ENCODE measurements at places on chromosomes 12 and 14. TPM values are rescaled to one million over a fixed set of nuclear protein-coding genes. Genes with fewer than 3 reads are reported as not detected.
A peak's percentile ranks its signal among the peaks of the same experiment; 100 is the strongest.

- DNase-seq, result no peak
Measured at GRCh38 chr14:100788517-100788916, 37.4 kb upstream of the MEG3 start.

DNA sequence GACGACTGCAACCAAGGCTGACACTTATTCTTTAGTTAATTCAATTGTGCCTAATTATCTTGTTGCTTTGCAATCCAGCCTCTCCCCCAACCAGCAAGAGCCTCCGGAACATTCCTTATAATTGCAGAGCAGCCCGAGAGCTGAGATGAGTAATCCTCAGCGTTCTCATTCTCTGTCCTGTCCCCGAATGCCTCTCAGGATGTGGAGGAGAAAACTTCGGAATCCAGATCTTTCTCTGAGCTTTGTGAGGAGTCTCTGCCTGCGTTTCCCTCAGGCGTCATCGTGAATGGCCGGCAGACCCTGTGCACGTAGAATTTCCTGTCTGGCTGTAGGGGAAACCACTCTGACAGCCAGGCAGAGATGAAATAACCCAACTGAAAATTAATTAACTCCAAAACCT is 160.5 kb upstream of the DIO3 start:
- no peak for DNase-seq

GRCh38 chr12:115485503-115485902 is 792.0 kb downstream of the MED13L start:
- no peak for DNase-seq

DNA sequence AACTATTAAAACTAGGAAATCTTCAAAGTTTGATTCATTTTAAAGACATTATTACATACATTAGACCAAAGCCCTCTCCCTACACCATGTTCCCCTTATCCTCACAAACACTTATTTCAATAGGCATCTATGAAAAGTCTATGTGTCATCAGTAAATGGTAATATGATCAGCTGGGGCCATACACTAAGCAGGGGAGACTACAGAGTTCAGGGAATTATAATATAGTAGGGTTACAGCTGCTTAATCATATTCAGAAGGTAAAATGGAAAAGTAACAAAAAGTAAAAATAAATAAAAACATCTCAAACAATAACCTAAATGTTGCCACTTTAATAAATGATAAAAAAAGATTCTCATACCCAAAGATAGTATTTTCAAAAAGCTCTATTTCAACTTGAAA is 29.1 kb downstream of the PAWR start:
- DNase-seq, result no peak

DNA sequence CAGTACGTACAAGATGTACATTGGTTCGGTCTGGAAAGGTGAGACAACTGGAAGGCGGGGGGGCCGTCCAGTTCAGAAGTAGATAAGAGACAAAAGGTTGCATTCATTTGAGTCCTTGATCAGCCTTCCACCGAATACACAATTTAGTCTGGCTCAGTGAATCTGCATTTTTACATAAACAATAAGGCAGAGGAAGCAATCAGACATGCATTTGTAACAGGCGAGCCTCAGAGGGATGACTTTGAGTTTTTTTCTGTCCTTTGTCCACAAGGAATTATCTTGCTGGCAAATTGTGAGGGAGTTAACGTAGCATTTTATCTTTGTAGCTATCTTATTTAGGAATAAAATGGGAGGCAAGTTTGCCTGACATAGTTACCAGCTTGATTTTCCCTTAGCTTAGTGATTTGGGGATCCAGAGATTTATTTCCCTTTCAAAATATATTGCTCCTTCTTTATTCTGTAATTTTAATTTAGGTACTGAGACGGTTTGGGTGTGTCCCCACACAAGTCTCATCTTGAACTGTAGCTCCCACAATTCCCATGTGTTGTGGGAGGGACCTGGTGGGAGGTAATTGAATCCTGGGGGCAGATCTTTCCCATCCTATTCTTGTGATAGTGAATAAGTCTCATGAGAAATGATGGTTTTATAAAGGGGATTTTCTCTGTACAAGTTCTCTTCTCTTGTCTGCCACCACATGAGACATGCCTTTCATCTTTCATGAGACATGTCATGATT is 59.4 kb downstream of the TESPA1 start:
- DNase-seq, result no peak

- DNase-seq, result no peak
Measured at GRCh38 chr12:91563011-91563765, 380.6 kb upstream of the DCN start.

DNA sequence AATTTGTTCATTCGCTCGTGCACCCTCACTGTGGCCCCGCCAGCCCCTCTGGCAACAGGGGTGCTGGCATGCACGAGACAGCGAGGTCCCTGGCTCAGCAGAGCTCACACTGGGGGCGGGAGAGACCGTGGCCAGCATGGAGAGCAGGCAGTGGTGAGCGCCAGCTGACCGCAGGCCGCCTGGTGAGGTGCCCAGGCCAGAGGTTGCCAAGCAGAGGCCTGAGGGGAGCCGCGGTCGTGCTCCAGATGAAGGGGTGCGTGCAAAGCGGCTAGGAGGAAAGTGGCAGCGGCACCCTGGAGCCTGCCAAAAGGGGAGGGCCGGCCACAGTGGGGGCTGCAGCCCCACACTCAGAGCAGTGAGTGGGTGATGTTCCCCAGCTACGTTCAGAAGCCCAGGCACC is 56.1 kb downstream of the CDC42BPB start:
- no peak for DNase-seq

DNA sequence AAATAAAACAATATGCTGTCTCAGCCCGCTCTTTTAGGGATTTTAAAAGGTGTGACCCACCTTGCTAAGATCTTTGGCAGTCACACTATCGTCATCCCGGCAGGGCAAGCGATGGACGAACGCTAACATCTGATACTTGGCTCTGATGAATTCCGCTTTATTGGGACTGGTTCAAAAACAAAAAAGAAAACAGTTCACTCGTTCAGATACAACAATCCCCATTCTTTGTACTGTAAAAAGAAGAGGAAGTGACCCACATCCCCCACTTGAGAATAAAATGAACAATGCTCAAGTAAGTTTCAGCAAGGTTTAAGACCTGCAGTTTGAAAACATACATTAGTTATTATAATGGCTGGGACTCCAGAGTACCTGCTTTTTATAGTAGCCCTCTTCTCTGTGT is 7.3 kb downstream of the GIT2 start:
- DNase-seq, result no peak

GRCh38 chr12:120668868-120669840 is 17.8 kb upstream of the MLEC start:
- DNase-seq, result no peak

DNA sequence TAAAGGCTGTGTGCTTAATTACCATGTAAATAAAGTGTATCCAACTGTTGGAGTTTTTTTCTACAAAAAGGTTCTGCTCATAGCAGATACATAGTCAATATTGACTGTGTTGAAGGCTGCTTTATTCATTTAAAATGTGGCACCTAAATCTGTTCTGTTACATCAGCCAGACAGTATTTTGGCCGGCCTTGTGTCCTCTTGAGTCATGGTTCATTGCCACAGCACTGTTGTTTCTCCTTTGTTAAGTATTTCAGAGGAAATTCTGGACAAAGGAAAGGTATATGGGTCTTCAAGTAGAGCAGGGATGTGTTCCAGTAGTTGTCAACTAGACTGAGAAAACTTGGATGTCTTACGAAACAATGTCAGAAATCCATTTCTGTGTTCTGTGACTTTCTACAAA is 95.5 kb downstream of the SLC38A6 start:
- no peak for DNase-seq

DNA sequence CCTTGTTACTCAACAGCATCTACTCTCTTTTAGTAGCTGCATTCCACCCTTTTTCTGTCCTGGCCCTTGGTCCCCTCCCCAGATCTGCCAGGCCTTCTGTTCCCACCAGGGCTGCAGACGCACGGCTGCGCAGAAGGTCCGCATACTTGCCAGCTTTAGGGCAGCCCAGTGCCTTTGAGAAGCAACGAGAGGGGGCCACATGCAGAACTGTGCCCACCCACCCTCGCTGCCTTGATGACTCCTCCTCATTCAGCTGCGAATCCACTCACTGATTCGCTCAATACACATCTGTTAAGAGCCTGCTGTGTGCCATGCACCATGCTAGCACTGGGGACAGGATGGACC is 39.2 kb downstream of the PRIMA1 start:
- no peak for DNase-seq

DNA sequence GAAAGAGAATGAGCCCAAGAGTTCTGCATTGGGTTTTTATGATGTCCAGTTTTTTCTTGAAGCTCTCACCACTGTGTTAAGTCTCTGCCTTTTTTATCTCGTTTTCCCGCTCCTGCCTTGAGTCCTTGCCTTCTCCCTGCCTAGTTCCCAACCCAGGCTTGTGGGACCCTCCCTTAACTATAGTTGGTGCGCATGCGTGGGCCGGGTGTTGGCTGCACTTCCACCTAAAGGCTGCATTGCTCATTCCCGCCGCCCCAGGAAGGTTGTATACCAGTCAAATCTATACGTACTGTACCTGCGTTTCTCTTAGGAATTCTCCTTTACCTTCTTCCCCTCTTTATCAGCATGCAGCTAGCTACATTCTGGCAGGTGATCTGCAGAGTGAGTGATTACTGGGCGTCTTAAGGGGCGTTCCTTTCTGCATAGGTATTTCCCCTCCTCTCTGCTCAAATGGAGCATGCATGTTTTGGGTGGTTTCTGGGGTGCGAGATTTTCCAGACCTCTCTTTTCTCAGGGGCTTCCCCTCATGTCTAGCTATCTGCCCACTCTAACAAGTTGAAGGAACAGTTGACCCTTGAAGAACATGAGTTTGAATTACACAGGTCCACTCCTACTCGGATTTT is 6.6 kb upstream of the REP15 start:
- no peak for DNase-seq

GRCh38 chr14:20606190-20606901 is 15.2 kb upstream of the RNASE12 start:
- no peak for DNase-seq

GRCh38 chr12:126243814-126244440 is 1178.7 kb downstream of the AACS start:
- DNase-seq, result no peak

DNA sequence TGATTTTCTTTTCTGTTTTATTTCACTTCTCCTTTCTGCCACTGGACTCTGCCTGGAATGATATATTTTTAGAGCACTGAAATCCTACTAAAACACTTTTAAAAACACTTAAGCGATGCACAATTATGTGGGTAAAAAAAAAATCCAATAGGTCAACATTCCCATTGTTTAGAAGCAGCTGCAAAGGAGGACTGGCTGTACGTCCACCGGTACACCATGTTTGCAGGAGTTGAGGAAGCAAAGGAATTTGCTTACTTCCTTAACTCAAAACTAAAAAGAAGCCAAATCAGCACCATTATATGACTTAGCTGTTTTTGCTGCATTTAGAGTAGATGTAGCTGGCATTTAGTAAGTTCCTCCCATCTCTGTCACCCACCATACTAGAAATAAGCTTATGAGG is 186.8 kb upstream of the TMTC1 start:
- no peak for DNase-seq

DNA sequence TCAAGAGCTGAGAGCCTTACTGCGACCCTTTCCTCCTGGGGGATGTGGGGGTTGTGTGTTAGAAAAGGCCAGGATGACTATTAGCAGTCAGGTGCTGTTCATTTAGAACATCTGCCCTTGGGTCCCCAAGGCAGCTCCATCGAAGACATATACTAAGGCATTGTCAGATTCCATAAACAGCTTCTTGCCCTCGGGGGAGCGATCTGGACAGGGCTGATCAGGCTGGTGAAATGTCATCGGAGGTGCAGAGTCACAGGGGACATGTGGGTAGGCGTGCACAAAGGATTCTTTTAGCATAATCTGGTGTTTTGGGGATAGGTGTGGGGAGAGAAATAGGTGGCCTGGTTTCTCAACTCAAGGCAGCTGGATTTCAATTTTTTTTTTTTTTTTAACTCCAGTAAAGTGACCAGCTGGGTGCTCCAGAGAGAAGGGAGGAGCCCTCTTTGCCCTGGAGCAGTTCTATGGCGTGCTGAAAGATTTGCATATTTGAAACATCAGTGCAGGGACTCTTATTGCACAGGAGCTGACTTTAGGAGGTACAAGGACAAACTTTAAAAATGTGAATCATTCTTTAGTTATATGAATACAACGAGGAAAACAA is 160.1 kb downstream of the SUDS3 start:
- no peak for DNase-seq

DNA sequence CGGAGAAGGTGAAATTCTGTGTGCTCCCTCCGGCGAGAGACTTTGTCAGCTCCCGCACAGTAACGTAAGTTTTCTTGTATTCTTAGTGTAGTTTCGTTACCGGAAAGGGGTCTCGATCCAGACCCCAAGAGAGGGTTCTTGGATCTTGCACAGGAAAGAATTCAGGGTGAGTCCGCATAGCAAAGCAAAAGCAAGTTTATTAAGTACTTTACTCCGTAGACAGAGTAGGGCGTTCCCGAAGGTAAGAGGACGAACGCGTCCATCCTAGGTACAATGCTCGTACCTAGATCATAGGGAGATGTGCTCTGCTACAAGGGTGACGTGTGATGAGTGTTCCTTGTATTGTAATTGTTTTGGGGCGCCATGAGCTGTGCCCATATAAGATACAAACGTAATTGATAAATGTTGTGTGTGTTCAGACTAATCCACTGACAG is 293 bp downstream of the IFI27L1 start:
- DNase-seq, result no peak

DNA sequence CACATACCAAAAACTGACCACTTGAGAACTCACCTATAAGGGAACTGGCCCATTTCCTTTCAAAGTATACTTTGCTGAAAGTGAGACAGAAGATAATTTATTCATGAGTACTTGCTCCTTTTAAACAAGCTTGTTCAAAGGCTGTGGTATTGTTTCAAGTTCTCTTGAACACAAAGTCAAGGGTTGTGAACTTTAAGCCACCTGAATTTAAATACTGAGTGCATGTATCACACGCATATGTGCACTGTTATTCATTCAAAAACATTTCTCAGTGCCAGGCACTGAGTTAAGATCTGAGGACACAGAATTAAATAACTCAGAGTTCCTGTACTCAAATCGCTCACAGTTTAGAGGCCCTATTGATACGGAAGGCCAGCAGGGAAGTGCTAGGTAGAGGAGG is 19.1 kb upstream of the LDHB start:
- DNase-seq, result no peak

GRCh38 chr12:121095544-121096198 is 37.0 kb upstream of the P2RX7 start:
- peak; percentile 25 for DNase-seq

DNA sequence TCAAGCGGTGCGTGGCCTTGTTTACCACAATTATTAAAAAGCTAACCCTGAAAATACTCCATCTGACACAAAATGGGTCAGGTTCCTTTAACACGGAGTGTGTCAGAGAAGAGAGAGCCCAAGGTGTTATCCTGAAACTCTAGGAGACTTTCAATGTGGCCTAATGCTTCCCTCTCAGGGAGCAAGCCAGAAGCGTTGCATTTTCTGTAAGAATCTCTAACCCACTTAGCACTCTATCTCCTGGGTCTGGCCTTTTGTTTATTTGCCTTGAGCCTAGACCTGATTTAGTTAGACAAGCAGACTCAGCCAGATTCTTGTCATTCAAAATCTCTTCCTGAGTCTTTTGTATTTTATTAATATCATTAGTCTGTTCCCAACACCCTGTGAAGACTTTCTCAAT is 184.0 kb upstream of the SYT1 start:
- DNase-seq, result no peak

GRCh38 chr14:105467249-105467941 is 7.2 kb upstream of the CRIP2 start:
- DNase-seq, result no peak

Gene SLC15A4
- 45.3 TPM for total RNA-seq

Gene MFAP5
- total RNA-seq, result 35.8 TPM

Gene REC8
- 7.1 TPM for total RNA-seq

Gene APOF
- total RNA-seq, result not detected

Gene RASSF8
- total RNA-seq, result 11.4 TPM

Gene C12orf56
- 1.2 TPM for total RNA-seq

Gene NUDT4
- total RNA-seq, result 24.7 TPM

Gene NRL
- total RNA-seq, result 2.2 TPM

Gene LRRC9
- not detected for total RNA-seq

Gene UBE3B
- total RNA-seq, result 42.7 TPM
